ENCODE measurements at places on chromosomes 13 and 19. TPM values are rescaled to one million over a fixed set of nuclear protein-coding genes. Genes with fewer than 3 reads are reported as not detected.

- no peaks in the 10 kb centered on the region for H3K36me3 ChIP-seq
- no peak overlapping the region for H3K27ac ChIP-seq
- no peak for DNase-seq
- H3K4me3 ChIP-seq: no peak overlapping the region
- no peaks in the 10 kb centered on the region for H3K4me1 ChIP-seq
Measured at GRCh38 chr13:111907341-111907880, 159.5 kb upstream of the SOX1 start.

GRCh38 chr13:110960204-110960603, 45.3 kb upstream of the ANKRD10 start:
- no peak for DNase-seq
- no peaks in the 10 kb centered on the region for H3K27me3 ChIP-seq
- H3K4me3 ChIP-seq: no peak overlapping the region
- H3K4me1 ChIP-seq: no peaks in the 10 kb centered on the region
- no peak overlapping the region for H3K27ac ChIP-seq

- no peak overlapping the region for H3K4me3 ChIP-seq
- DNase-seq: no peak
- H3K36me3 ChIP-seq: no peaks in the 10 kb centered on the region
- H3K27me3 ChIP-seq: no peaks in the 10 kb centered on the region
Measured at GRCh38 chr13:105112561-105112960, 1422.9 kb downstream of the EFNB2 start.

The PSG3 gene
- total RNA-seq: 0.05 TPM

The TEKTIP1 gene
- total RNA-seq: 0.61 TPM

GRCh38 chr19:480016-480855, 16.1 kb upstream of the MADCAM1 start:
- H3K4me3 ChIP-seq: no peak overlapping the region
- no peaks in the 10 kb centered on the region for H3K4me1 ChIP-seq
- DNase-seq: peak; percentile 34
- H3K27me3 ChIP-seq: peaks cover 2% of the 10 kb centered on the region

The TNNI3 gene
- total RNA-seq: 0.14 TPM

The CYP4F2 gene
- total RNA-seq: 0.09 TPM

DNA sequence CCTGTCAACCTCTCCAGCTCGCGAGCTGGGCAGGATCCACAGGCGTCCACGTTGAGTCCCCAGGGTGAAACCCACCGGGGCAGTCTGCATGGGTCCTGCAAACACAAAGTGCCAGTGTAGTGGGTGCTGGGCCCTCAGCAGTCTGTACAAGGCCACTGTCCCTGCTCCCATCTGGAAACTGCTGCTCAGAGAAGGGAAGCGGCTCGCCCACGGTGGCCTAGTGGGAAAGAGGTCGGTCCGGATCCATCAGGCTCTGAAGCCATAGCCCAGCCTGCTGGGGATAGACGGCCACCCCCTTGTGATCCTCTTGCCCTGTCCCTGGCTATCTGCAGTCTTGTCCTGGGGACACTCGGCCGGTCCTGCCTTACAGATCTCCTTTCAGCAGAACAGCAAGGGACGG, 2.6 kb upstream of the DIRAS1 start:
- peaks cover 87% of the 10 kb centered on the region for H3K27me3 ChIP-seq
- DNase-seq: no peak
- H3K4me3 ChIP-seq: no peak overlapping the region
- no peaks in the 10 kb centered on the region for H3K36me3 ChIP-seq
- H3K27ac ChIP-seq: no peak overlapping the region
- no peaks in the 10 kb centered on the region for H3K4me1 ChIP-seq

DNA sequence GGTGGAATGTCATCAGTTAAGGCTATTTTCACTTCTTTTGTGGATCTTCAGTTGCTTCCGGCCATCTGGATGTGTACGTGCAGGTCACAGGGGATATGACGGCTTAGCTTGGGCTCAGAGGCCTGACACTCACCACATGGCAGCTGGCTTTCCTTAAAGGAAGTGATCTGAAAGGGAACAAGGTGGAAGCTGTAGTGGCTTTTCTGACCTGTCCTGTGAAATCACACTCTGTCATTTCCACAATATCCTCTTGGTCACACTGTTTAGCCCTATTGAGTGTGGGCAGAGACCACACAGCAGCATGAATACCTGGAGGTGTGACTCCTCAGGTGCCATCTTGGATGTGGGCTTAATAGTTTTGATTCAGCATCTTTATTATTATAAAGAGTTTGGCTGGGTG, 4.5 kb upstream of the BAX start:
- H3K27ac ChIP-seq: no peak overlapping the region
- peaks cover 8% of the 10 kb centered on the region for H3K4me1 ChIP-seq
- H3K36me3 ChIP-seq: no peaks in the 10 kb centered on the region
- no peaks in the 10 kb centered on the region for H3K27me3 ChIP-seq

GRCh38 chr13:49441846-49442245, 2.0 kb downstream of the CAB39L start:
- H3K36me3 ChIP-seq: no peaks in the 10 kb centered on the region
- no peak for DNase-seq
- H3K27ac ChIP-seq: no peak overlapping the region
- no peak overlapping the region for H3K4me3 ChIP-seq

- DNase-seq: no peak
- H3K36me3 ChIP-seq: no peaks in the 10 kb centered on the region
- H3K4me1 ChIP-seq: no peaks in the 10 kb centered on the region
- no peaks in the 10 kb centered on the region for H3K27me3 ChIP-seq
Measured at GRCh38 chr13:33992881-33993336, 175.0 kb downstream of the RFC3 start.

DNA sequence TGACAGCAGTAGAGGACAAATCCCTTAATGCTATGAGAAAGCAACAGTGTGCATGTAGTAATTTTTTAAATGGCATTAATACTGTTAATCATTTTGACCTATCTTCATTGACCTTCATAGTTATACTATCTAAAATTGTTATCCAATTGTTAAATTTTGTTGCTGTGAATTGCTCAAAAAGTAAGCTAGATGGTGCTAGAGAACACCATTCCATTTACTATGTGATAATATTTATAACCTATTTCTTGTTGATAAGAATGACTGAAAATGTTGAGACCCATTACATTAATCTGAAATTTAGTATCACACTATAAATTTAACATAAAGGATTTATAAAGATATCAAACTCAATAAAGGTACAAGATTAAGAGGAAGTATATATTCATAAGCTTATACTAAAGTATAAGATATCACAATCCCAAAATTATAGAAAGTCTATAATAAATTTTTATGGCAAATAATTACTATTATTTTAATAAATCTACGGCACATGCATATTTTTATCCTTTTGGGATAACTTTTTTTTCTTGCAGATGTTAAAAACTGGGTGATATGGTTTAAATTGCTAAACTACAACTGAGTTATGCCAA, 1573.3 kb downstream of the PCDH9 start:
- no peaks in the 10 kb centered on the region for H3K27me3 ChIP-seq
- no peaks in the 10 kb centered on the region for H3K36me3 ChIP-seq
- no peak for DNase-seq
- no peak overlapping the region for H3K27ac ChIP-seq
- no peaks in the 10 kb centered on the region for H3K4me1 ChIP-seq

The CPT1C gene
- total RNA-seq: 0.61 TPM

The ZNF550 gene
- 11.8 TPM for total RNA-seq

- no peak overlapping the region for H3K4me3 ChIP-seq
- H3K36me3 ChIP-seq: peaks cover 47% of the 10 kb centered on the region
- DNase-seq: no peak
- H3K4me1 ChIP-seq: peaks cover 18% of the 10 kb centered on the region
- no peak overlapping the region for H3K27ac ChIP-seq
Measured at GRCh38 chr19:46369817-46370216, 22.9 kb downstream of the PPP5C start.

GRCh38 chr13:113841353-113841650, 22.6 kb downstream of the GAS6 start:
- H3K27ac ChIP-seq: peak overlapping the region; percentile 18
- no peaks in the 10 kb centered on the region for H3K27me3 ChIP-seq
- no peak for DNase-seq
- peaks cover 2% of the 10 kb centered on the region for H3K36me3 ChIP-seq
- H3K4me3 ChIP-seq: no peak overlapping the region

The FUT1 gene
- total RNA-seq: 0.52 TPM

- H3K4me3 ChIP-seq: no peak overlapping the region
- H3K27me3 ChIP-seq: no peaks in the 10 kb centered on the region
- no peaks in the 10 kb centered on the region for H3K36me3 ChIP-seq
Measured at GRCh38 chr19:30498707-30499106, 126.5 kb downstream of the ZNF536 start.

GRCh38 chr19:11678504-11678903, 60.2 kb downstream of the ZNF823 start:
- no peak overlapping the region for H3K4me3 ChIP-seq
- H3K4me1 ChIP-seq: peaks cover 9% of the 10 kb centered on the region
- H3K27ac ChIP-seq: no peak overlapping the region
- no peak for DNase-seq
- H3K36me3 ChIP-seq: no peaks in the 10 kb centered on the region

DNA sequence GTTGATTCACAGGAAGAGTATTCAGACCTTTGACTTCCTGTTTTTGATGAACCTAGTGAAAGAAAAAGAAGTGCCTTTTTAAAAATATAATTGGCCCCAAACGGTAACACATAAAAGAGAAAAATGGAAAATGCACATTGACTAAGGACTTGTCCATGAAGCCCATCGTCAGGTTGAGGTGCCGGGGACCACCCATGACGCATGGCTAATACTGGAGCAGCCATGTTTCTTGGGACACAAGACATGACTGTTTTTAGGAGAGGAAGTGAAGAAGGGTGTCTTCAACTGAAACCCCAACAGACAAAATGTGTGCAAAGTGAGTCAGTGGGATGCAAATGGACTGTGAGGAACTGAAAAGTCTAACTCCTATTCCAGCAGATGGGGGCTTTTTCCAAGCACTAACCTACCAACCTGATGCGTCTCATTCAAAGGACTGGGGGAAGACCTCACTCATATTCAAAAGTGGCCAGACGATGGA, 459.4 kb downstream of the FOXO1 start:
- H3K4me3 ChIP-seq: no peak overlapping the region
- no peak for DNase-seq
- peaks cover 2% of the 10 kb centered on the region for H3K4me1 ChIP-seq
- no peaks in the 10 kb centered on the region for H3K27me3 ChIP-seq

The TPTE2 gene
- 0.05 TPM for total RNA-seq

DNA sequence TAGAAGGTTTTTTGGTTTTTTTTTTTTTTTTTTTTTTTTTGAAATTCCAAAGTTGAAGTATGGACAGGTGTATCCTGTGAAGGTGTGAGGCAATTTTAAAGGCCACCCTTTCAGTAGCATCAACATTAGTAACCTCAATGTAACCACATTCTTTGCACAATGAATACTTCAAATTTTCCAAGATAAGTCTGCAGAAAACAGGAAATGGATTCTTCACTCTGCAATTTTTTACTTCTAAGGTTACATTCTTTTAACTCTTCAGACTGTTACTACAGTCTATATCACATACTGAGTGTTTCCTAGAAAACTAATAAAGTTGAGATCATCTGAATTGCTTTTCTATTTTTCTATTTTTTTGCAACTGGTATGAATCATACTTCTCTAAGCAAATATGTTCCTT, 569.0 kb upstream of the GPC6 start:
- no peaks in the 10 kb centered on the region for H3K27me3 ChIP-seq
- H3K36me3 ChIP-seq: no peaks in the 10 kb centered on the region
- H3K27ac ChIP-seq: no peak overlapping the region
- H3K4me3 ChIP-seq: no peak overlapping the region
- no peak for DNase-seq

The RASGRP4 gene
- total RNA-seq: 1.1 TPM

GRCh38 chr19:4060621-4061177, 6.0 kb downstream of the ZBTB7A start:
- DNase-seq: no peak
- H3K4me1 ChIP-seq: peaks cover 38% of the 10 kb centered on the region
- no peaks in the 10 kb centered on the region for H3K27me3 ChIP-seq
- H3K27ac ChIP-seq: no peak overlapping the region
- peaks cover 40% of the 10 kb centered on the region for H3K36me3 ChIP-seq

DNA sequence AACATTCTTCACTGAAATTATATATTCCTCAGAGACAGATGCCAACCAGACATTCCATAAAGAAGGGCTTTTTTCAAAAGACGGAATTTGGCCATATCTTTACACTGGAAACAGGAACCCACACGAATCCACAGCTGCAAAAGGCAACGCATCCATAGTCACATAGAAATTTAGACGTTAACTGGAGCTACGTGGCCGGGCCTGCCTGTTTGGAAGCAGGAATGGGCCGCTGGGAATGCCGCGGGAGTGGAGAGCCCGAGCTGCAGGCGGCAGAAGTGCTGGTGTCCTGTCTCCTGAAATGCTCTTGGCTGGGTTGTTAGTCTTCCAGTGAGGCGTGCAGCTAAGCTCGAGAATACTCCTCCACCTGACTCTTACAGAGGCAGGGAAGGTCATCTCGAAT, 122.2 kb downstream of the KL start:
- H3K36me3 ChIP-seq: no peaks in the 10 kb centered on the region
- no peak for DNase-seq
- no peaks in the 10 kb centered on the region for H3K27me3 ChIP-seq
- H3K4me1 ChIP-seq: no peaks in the 10 kb centered on the region
- H3K4me3 ChIP-seq: no peak overlapping the region

- H3K27me3 ChIP-seq: no peaks in the 10 kb centered on the region
- H3K4me1 ChIP-seq: peaks cover 13% of the 10 kb centered on the region
- DNase-seq: no peak
- H3K27ac ChIP-seq: peak overlapping the region; percentile 28
Measured at GRCh38 chr19:892243-892893, 619 bp downstream of the MED16 start.

DNA sequence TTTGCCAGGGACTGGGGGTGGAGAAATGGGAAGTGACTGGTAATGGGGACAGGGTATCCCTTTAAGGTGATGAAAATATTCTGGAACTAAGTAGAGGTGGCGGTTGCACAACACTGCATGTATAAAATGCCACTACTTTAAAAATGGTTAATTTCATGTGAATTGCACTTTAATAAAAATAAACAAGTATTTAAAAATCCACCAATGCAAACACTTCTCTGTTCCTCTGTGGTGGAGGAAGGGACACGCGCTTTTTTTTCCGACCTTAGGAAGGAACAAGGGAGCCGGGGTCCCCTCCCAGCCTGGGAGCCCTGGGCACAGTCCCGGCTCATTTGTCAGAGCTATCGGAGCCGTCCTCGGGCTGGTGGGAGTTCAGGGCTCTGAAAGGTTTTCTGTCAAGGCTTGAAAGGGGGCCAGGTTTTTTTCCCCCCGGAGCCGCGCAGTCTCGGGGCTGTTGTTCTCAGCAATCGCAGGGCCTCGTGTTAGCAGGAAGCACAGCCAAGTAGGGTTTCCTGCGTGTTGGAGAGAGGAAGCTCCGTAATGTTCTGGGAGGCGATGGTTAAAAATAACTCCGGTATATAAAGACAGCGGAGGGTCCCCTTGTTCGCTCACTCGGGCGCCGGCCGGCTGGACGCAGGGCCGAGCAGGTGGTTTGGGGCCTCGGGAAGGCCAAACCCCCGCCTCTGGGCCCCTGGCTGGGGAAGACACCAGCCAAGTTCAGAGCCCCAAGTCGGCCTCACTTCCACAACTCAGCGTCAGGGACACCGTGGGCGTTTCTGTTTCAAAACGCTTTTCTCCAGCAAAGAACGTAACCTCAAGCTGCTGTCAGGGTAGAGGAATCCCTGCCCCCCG, 41.2 kb upstream of the KLF2 start:
- no peaks in the 10 kb centered on the region for H3K27me3 ChIP-seq
- peaks cover 39% of the 10 kb centered on the region for H3K4me1 ChIP-seq
- H3K4me3 ChIP-seq: peak overlapping the region; percentile 41
- peak; percentile 37 for DNase-seq
- H3K27ac ChIP-seq: peak overlapping the region; percentile 84
- H3K36me3 ChIP-seq: no peaks in the 10 kb centered on the region

The ELL gene
- total RNA-seq: 6.8 TPM

GRCh38 chr13:91076830-91077229, 270.7 kb upstream of the MIR17HG start:
- no peaks in the 10 kb centered on the region for H3K4me1 ChIP-seq
- H3K27me3 ChIP-seq: no peaks in the 10 kb centered on the region
- no peaks in the 10 kb centered on the region for H3K36me3 ChIP-seq
- no peak overlapping the region for H3K4me3 ChIP-seq
- DNase-seq: no peak

All from thymus (tissue), 14 donors.